ENCODE measurements at places on chromosomes 13 and 19.
A peak's percentile ranks its signal among the peaks of the same experiment; 100 is the strongest.

- DNase-seq, result no peak
Measured at GRCh38 chr13:102198418-102199311, 203.2 kb downstream of the FGF14 start.

DNA sequence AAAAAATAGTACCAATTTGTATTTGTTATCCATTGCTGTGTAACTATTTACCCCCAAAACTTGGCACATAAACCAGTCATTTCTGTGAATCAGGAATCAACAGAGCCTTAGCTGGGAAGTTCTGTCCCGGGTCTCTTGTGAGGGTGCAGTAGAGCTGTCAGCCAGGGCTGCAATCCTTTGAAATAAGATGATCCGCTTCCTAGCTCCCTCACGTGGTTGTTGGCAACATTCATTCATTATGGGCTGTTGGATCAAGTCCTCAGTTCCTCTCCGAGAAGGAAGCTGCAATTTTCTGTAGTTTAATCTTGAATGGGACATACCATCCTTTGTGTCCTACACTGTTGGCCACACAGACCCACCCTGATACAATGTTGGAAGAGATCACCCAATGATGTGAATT lies 277.2 kb downstream of the SUCLA2 start:
- no peak for DNase-seq

GRCh38 chr19:28876609-28877123 lies 336.3 kb downstream of the UQCRFS1 start:
- DNase-seq, result no peak

GRCh38 chr19:32866564-32867265 lies 2.9 kb downstream of the SLC7A9 start:
- DNase-seq, result no peak

- no peak for DNase-seq
Measured at GRCh38 chr13:42706286-42706685, 75.1 kb upstream of the FAM216B start.

GRCh38 chr13:60370343-60370742 lies 26.7 kb upstream of the TDRD3 start:
- no peak for DNase-seq

GRCh38 chr13:48491423-48492095 lies 41.3 kb downstream of the RCBTB2 start:
- peak; percentile 35 for DNase-seq

DNA sequence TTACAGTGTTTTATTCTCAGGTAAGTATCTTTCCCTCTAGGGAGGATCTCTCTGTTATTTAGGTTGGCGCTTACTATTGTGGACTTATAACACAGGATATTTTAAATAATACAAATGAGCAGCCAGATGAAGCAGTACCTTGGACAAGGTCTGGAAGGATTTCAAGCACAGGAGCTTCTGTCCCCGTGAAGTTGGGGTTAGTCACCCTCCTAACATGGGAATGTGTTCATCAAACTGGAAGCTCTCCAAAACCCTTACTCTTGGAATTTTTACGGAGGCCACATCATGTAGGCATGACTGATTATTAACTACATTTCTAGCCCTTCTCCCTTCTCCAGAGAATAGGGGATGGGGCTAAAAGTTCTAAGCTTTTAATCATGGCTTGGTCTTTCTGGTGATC lies 38.3 kb upstream of the SPRY2 start:
- no peak for DNase-seq

DNA sequence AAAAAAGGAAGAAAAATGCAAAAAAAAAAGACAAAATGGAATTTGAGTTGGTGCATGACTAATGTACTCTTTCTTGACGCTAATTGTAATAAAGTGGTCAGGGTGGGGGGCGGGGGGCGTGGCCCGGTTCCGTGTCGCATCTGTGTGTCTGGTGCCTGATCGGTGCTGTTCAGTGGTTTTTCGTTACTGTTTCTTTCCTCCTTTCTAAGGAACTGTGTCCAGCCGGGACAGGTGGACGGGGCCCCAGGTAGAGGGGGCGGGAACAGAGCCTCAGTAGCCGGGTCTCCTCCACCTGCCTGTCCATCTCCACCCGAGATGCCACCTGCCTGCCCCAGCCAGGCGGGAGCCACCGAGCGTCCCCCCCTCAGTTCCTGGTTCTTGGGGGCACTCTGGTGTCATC lies 26.3 kb downstream of the ONECUT3 start:
- DNase-seq, result no peak

DNA sequence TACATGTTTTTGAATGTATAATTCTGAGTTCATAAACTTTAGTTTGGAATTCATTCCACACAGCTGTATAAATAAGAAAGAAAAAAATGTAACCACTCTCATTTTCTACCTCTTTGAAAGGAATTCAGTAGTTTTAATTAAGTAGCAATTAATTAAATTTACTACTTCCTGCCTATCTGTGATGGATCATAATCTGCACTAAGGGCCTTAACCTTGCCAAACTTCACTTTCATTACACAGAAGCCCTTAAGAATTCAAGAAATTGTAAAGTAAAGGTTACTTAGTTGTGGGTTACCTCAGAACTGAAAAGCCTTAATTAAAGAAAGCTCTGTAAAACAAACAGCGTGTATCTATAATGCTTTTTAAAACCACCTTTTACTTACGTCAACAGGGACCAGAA lies 111.9 kb upstream of the FBXL3 start:
- DNase-seq, result no peak

DNA sequence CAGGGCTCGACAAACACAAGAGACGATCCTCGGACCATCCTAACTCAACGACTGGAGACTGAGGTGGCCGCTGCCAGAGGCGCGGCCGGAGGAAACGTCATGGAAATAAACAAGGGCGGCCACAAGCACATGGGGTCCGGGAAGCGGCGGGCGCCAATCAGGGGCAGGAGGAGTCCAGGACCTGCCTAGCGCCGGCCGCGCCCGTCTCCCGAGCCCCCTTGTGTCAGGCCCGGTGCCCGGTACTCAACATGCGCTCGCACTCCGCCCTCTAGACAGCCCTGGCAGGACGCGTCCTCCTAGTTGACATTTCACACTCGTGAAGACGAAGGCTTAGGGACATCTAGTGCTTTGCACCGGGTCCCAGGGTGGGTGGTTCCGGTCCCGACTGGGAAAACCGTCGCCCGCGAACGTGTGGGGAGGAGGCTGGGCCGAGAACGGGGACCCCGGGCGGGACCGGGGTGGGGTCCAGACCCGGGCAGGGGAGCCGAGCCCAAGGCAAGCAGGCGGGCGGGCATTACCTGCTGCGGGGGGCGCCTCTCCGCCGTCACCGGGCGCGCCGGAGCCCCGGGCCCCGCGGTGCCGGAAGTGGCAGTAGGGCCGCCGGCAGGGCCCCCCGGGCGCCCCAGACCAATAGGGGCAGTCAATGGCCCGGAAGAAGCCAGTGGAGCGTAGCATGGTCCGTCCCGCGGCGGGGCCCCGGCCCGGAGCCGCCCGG lies 442 bp downstream of the REXO1 start:
- DNase-seq, result no peak

DNA sequence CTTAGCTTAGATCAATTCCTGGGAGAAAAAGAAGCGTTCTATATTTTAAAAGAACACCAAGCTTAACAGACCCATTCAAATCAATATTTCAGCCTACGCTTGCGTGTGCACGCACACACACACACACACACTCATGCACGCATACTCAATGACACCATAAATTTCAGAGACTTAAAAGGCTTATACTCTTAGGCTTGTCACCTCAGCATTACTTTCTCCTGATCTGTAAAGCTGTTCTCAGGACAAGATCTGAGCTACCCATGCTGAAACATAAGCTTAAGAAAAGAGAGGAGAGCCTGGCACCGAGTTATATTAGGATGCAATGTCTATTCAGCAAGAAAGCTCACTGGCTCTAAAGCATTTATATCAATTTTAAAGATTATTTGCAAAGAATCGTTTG lies 368.5 kb downstream of the FGF14 start:
- DNase-seq, result no peak

DNA sequence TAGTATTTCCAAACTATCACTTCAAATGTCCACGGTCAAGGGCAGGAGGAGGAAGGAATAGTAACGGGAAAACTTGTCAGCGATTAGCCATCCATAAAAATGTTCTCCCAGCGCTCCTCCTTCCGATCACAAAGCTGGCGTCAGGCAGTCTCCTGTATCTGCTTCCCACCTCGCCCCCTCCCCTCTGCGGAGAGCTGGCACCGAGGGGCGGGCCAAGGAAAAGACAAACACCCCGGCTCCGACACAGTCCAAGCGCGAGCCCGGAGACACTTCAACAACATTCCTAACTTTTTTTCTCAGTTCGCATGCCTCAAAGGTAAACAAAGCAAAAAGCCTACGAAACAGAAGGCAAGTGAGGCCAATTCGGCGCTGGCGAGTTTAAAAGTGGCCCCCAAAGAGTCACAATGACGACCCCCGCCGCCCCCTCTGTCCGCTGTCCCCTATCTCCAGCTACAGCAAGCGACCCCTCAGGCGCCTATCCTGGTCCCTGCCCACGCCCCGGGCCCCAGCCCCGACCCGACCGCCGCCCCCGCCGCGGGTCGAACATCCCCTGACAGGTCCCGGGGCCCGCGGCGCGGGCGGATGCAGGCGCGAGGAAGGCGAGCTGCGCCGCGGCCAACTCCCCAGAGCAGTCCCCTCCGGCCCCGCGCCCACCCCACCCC lies 736 bp downstream of the SMAD9 start:
- no peak for DNase-seq

DNA sequence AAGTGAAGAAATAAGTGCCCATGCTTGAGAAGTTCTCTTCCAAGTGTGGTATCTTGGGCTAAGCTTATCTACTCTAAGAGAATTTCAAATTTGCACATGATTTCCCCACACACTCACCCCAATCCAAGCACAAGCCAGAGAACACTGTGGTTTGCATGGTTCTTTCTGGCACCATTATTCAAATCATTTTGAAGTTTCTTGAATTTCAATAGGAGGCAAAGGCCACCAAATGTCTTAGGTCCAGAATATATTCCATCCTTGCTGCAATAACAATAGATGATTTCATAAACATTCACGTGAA lies 359.7 kb downstream of the IRS2 start:
- DNase-seq, result no peak

GRCh38 chr13:107351305-107351704 lies 783.4 kb upstream of the ARGLU1 start:
- DNase-seq, result no peak

DNA sequence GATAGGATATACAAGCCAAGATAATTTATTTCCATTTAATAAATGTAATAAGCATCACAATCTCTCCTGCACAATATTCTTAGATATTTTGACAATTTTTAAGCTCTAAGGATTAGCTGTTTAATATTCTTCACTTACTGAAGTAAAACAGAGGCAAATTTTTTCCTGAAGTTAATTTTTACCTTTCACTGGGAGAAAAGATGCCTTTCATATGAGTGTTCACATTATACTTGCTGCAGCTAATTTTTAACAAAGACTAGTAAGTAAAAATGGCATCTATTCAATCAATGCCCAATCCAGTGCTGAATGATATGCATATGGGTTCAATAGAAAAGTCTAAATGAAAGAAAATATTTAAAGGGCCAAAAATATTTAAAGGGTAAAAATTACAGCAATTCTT lies 377.2 kb upstream of the GPC6 start:
- no peak for DNase-seq

GRCh38 chr19:9673912-9674662 lies 813 bp downstream of the ZNF562 start:
- DNase-seq, result no peak

DNA sequence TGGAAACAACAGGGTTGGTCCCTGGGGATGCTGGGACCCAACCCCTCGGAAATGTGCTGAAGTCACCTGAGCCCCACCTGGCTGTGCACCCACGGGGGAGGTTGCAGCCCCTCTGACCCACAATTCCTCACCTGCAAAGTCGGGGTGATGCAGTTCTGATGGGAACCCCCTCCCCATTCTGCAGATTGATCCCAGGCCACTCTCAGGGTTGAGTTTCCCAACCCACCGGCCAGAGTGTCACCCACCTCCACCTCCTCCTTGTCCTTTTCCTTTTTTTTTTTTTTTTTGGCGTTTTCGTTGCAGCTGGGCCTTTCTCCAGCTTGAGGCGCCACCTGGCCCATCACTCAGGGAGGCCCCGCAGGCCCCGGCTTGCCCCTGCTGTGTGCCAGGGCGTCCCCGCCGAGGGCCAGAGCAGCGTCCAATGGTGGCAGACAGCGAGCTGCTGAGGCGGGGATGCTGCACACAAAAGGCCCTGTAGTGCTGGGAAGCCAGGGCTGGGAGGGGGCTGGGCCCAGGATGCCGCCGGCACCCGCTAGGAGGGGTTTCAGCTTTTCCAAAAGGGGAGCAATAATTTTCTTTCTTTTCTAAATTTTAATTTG lies 4.6 kb downstream of the PIK3R2 start:
- no peak for DNase-seq

- no peak for DNase-seq
Measured at GRCh38 chr19:29944390-29945012, 2.5 kb downstream of the URI1 start.

DNA sequence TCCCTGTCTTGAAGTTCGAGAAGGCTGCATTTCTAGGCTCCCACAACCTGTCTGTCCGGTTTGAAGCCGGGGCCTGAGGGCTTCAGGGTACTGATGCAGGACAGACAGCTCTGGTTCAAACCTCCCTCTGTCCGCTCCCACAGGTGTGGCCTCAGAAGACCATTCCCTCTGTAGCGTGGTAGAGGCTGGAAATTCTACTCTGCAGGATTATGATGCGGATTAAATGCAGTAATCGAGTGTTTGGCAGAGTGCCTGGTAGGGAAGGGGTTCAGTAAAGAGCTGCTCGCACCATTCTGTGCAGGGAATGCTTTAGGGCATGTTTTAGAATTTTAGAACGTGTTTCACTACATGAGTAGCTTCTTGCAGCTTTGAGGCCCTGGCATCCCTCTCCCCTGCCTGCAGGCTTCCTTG lies 30.5 kb downstream of the PPP1R37 start:
- DNase-seq, result no peak

DNA sequence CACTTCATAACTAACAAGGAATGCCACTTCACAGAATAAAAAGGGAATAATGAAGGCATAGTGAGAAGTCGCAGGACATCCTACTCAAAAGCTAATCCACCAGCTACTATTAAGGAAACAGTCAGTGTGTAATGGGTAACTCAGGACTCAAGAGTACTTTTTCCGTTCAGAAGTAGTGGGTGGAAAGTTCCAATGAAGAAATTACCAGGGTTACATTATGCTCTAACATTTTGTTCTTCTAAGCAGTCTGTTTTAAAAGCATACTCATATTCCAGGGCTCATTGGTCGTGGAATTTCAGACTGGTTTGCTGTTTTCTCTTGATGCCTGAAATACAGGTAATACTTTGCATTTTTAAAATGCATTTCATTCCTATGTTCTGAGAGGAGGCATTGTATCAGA lies 222.4 kb upstream of the IRS2 start:
- no peak for DNase-seq

- DNase-seq, result peak; percentile 36
Measured at GRCh38 chr19:10418485-10419199, 1.7 kb upstream of the PDE4A start.

- DNase-seq, result no peak
Measured at GRCh38 chr13:32941368-32941767, 74.9 kb upstream of the KL start.

DNA sequence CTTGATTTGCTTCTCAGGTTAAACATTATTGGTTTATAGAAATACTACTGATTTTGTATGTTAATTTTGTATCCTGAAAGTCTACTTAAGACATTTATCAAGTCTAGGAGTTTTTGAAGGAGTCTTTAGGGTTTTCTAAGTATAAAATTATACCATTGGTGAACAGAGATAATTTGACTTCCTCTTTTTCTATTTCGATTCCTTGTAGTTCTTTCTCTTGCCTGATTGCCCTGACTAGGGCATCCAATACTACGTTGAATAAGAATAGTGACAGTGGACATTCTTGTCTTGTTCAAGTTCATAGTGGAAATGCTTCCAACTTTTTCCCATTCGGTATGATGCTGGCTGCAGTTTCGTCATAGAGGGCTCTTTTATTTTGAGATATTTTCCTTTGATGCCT lies 807.5 kb upstream of the SLC10A2 start:
- DNase-seq, result no peak
